ENCODE measurements at places on chromosomes 2 and 18. TPM values are rescaled to one million over a fixed set of nuclear protein-coding genes. Genes with fewer than 3 reads are reported as not detected.

The IL36A gene
- 2.7 TPM for total RNA-seq

- DNase-seq = no peak
These were observed 2.3 kb upstream of the TMEM150A start for GRCh38 chr2:85604568-85605339.

- no peak for DNase-seq
These were observed 148.7 kb downstream of the OSR1 start for GRCh38 chr2:19209575-19210341.

DNA sequence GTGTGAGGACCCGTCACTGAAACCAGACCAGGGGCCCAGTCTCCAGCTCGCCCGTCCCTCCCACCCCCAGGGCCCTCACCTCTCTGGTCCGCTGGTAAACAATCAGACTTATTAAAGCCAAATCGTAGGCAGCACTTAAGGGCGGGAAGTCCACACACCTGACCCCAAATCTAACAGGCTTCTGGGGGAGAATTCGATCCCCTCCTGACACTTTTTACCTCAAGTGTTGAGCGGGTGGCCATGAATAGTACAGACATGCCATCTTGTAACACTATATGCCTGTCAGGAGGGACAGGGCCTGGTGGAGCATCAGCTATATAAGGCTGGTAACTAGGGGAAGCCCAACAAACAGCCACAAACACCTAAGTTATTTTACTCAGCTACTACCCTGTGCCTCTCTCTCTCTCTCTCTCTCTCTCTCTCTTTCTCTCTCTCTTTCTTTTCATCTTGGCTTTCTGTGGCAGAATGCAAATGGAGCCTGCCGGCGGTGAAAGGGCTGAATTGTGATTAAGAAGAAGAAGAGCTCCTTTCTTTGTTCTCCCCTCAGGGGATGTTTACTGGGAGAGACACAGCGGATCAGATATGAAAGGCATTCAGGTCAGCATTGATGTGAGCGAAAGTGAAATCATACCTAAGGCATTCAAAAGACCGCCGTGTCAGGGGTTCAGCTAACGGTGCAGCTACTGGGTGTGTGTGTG, 9.5 kb downstream of the ZEB2 start:
- DNase-seq = no peak

GRCh38 chr18:1581581-1581980, 676.9 kb downstream of the ADCYAP1 start:
- DNase-seq = no peak

GRCh38 chr18:1488957-1489356, 584.3 kb downstream of the ADCYAP1 start:
- DNase-seq = no peak
